C1 segment of cervical spinal cord (tissue), 14 donors: ENCODE measurements at places on chromosomes 4 and X.

DNA sequence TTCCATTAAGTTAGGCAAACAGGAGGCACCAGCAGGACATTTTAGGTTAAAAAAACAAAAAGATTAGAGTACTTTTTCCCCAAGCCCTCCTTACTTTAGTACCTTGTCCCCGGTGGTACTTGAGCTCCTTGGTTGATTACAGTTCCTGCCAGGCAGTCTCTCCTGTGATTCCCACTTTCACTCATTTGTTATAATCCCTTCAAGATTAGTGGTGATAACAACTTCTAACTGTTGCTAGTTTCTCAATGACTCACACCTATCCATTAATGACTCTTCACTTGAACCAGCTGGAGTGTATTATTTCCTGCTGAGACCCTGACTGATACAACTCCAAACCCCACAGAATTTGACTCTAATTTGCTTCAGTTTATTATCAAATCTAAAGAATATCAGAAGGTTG is 765.0 kb upstream of the DIAPH2 start:
- no peak for DNase-seq

DNA sequence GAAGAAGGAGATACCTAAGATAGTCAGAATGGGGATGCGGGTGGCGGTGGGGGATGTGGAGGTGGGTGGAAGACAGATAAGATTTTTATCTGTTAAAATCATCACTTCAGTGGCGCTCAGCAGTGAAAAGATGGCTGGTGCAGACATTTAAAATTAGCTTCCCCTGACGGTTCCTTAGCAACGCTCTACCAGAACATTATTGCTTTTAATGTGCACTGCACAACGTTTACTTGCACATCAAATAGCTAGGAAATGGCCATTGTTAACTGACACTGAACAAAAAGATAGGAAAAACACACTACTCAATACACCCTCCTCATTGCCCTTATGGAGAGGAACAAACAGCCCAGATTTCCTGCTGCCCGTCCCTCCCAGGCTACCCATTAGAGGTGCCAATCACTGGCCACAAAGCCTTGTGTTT is 61.0 kb upstream of the FTHL17 start:
- DNase-seq, result no peak

GRCh38 chr4:118950929-118951570 is 62.4 kb downstream of the SYNPO2 start:
- DNase-seq, result no peak

GRCh38 chrX:39117101-39117500 is 315.8 kb downstream of the MID1IP1 start:
- no peak for DNase-seq

- DNase-seq, result no peak
These were observed 690.8 kb downstream of the PCDH18 start for GRCh38 chr4:136841526-136841925.

DNA sequence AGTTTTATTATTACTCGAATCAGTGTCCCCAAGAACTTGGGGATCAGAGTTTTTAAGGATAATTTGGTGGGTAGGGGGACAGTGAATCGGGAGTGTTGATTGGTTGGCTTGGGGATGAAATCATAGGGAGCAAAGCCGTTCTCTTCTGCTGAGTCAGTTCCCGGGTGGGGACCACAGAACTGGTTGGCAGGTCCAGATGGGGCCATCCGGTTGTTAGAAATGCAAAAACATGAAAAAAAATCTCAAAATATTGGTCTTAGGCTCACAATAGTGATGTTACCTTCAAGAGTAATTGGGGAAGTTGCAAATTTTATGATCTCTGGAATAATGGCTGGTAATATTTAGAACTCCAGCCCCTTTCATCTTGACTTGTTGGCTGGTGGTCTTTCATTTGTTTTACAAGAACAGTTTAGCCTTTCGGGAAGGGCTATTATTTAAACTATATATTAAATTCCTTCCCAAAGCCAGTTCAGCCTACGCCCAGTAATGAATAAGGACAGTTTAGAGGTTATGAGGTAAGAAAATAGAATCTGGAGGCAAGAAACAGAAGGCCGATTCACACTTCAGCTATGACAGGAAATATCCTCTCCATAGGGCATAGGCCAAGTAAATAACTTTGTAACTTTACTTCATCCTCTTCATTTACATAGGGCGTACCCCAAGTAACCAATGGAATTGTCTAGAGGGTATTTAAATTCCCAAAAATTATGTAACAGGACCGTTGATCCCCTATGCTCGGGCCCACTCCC is 164.1 kb upstream of the STS start:
- DNase-seq, result no peak

- DNase-seq, result no peak
These were observed 197.9 kb upstream of the SPRY1 start for GRCh38 chr4:123198706-123199105.

DNA sequence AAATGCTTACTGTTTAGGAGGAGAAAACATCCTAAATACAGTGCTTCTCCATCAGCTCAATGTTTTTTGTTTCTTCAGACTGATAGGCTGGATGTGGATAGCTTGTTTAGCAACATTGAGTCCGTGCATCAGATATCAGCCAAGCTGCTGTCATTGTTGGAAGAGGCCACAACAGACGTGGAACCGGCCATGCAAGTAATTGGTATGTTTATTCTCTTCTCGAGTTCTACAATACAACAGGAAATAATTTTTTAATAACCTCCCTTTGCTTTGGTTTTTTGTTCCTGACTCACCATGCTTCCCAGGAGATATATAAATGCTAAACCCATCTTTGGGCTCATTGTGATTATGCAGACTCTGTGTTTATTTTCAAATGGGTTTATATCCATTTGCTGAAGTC is 60.9 kb downstream of the ARHGEF38 start:
- no peak for DNase-seq

DNA sequence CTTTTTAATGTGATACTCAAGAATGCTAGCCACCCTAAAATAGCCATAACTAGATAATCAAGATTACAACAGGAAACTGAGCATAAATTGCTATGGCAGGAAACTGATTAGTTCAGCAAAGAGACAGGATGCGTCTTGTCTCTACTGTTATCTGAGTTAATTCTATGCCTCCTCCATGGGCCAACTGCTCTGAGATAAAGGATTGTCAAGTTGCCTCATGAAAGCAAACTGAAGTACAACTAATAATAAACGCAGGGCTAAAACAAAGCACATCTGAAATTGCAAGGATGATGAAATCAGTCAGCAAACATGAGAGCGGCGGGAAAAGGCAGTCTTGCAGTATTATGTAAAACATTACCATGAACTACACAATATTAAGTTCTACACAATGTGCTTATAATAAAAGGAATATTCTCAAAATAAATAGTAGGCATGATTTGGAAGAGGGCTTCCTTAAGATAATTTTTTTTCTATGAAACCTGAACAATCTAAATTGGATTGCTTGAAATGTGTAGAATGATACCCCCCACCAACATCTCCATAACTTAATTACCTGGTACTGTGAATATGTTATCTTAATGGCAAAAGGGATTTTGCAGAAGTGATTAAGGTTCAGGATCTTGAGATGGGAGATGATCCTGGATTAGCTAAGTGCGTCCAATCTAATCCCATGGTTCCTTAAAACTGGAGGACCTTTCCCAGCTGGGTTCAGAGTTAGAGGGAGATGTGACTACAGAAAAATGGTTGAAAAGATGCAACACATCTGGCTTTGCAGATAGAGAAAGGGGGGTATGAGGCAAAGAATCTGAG is 65.9 kb downstream of the ANTXR2 start:
- no peak for DNase-seq

GRCh38 chrX:96126182-96126581 is 558.5 kb upstream of the DIAPH2 start:
- no peak for DNase-seq

GRCh38 chr4:169975131-169975837 is 50.9 kb downstream of the MFAP3L start:
- no peak for DNase-seq

- DNase-seq, result no peak
These were observed 124.4 kb downstream of the RELL1 start for GRCh38 chr4:37561803-37562207.

GRCh38 chr4:141540643-141541042 is 95.7 kb upstream of the IL15 start:
- DNase-seq, result no peak

- no peak for DNase-seq
These were observed 559 bp downstream of the SLC9A7 start for GRCh38 chrX:46758163-46758955.

DNA sequence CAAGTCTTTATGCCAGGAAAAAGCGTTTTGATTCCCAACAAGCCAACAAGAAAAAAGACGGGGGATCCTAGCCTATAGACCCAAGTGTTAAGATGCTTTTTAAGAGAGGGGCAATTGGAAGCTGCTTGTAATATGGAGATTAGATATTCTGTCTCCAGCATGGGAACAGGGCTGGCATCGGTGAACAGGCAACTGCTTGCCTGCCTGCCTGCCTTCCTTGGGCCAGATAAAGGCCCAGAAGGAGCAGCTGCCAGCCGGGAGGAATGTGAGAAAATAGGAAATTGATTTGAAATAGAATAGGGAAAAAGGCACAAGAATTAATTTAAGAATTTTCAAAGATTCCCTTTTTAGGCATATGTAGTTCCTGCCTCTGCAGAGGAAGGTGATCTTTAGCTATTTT is 192.2 kb downstream of the TENM3 start:
- no peak for DNase-seq

GRCh38 chr4:136156947-136157346 is 1375.3 kb downstream of the PCDH18 start:
- DNase-seq, result no peak

- DNase-seq, result no peak
These were observed 166.6 kb upstream of the TBL1X start for GRCh38 chrX:9298221-9298620.

DNA sequence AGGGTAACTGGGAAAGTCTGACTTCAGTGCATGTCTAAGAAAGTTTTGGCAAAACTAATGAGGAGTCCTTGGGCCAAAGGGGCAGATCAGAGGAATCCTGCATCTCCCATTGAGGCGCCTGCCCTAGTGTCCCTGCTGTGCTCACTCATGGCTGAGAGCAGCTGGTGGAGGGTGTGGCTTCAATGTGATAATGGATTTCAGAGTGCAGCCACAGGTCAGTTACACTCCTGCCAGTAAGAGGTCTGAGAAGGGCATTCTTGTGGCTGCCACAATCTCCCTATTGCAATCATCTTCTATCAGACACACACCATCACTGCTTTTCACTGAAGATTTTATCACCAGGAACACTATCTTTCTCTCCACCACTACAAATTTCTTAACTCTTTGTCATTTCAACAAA is 457.1 kb downstream of the MID1IP1 start:
- no peak for DNase-seq

DNA sequence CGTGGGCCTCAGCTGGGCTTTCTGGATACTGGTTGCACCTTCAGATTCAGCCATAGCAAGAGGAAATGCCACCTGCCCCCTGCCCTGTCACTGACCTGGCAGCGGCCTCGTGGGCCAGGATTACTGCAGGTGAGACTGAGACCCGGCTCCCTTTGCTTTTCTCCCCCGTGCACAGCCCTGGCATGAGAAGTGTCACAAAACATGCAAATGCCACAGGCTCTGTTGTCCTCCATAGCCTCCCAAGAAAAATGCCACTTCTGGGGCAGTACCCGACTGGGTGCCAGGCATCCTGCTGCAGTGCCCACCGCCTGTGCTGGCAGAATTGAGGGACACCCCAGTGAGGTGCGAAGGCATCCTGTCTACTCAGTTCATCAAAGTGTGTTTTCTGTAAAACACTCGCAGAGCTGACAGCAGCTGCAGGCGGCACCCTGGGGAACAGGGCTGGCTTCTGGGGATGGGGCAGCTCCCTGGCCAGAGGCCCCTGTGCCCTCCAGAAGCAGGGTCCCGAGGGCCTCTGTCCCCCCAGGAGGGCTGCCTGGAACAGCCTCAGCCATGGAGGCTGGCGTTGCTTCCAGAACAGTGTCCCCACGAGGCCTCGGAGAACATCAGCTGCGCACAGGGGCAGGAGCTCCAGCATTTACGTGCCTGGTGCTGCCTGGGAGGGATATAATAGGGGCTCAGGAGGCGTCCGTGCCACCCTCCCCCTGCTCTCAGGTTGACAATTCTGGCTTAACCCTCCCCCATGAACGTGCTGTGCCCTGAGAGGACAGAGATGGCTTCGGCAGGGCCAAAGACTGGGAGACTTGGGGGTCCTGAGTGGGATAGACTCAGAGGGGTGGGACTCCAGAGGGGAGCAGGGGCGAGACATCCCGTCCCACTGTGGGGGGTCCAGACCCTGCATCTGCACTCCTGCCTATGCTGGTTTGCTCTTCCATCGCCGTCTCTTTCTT is 99.5 kb upstream of the NKX1-1 start:
- no peak for DNase-seq

DNA sequence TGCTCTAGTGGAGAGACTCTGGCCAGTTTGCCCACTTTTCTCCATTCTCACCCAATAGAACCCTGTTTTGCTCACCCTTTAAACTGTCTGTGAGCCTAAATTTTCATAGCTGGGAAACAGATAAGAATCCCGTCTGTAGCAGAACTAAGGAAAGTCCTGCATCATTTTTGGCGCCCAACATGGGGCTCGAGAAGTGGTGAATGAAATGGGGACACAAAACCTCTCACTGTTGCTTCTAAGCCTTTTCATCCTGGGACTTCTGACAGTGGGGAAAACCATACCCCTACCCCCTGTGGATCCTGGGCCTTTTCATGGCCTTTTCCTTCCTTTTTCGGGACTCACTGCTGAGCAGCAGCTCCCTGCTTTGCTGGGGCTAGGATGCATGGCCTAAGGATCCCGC is 189.9 kb downstream of the INPP4B start:
- no peak for DNase-seq

DNA sequence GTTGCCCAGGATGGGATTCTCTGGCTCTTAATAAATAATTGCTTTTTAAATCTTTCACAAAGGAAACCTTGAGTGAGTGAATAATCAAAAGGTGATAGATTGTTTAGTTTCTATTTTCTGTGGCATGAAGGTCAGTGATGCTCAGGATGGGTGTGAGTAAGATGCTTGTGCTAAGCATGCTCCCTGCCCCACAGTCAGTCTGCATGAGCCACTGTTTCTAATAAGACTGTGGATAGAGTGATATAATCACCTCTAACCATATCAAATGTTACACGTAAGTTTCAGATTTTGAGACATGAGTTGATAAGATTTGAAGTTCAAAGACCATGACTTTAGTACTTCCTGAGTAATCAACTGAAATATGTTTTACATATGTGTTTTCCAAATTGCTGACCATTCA is 2.7 kb upstream of the GAGE10 start:
- DNase-seq, result no peak

- DNase-seq, result no peak
These were observed 343.1 kb upstream of the NOCT start for GRCh38 chr4:138672393-138672976.

DNA sequence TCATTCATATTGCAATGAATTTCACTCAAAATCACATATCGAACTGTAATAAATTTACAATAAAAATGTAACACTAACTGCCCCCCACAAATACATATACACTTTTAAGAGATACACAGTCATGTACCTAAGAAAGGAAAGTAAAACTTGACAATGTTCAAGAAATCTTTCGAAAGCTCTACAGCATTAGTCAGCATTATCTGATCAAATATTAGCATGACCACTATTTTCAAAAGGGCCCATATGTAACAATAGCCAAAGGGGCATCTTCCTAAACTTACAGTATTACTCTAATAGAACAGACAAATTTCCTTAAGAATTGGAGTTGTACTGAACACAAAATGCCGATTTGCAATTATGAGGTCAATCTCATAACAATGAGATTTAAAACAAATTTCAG is 51.8 kb downstream of the STX18 start:
- no peak for DNase-seq
